ENCODE measurements at places on chromosomes 7 and 10. TPM values are rescaled to one million over a fixed set of nuclear protein-coding genes. Genes with fewer than 3 reads are reported as not detected.

The ANKRD2 gene
- 0.36 TPM for total RNA-seq

The CLCN1 gene
- not detected for total RNA-seq

The PYROXD2 gene
- 6.2 TPM for total RNA-seq

The SLC16A12 gene
- 3.2 TPM for total RNA-seq

The LANCL2 gene
- total RNA-seq = 22.2 TPM

The LRRC18 gene
- not detected for total RNA-seq

The GALNT17 gene
- total RNA-seq = not detected

The INA gene
- 0.18 TPM for total RNA-seq

The AOC1 gene
- not detected for total RNA-seq

The LIPN gene
- total RNA-seq = not detected

The ANKRD22 gene
- total RNA-seq = not detected

The PANK1 gene
- 3.1 TPM for total RNA-seq

The IGF2BP3 gene
- total RNA-seq = 110 TPM

The TRAPPC14 gene
- 7.3 TPM for total RNA-seq

The TLX1 gene
- total RNA-seq = not detected

The ADCY1 gene
- 0.54 TPM for total RNA-seq

The OR2A5 gene
- total RNA-seq = not detected

The PRKG1 gene
- 3.9 TPM for total RNA-seq

The RHOBTB1 gene
- 28.9 TPM for total RNA-seq

The CTAGE8 gene
- total RNA-seq = not detected
